Esophagus muscularis mucosa (tissue), 4 donors: ENCODE measurements at places on chromosomes 5 and 9. TPM values are rescaled to one million over a fixed set of nuclear protein-coding genes. Genes with fewer than 3 reads are reported as not detected.

PCSK5 gene
- total RNA-seq: 37.4 TPM

ARL14EPL gene
- not detected for total RNA-seq

PCDHA4 gene
- 0.83 TPM for total RNA-seq

KCNN2 gene
- total RNA-seq: 10.2 TPM

SLC25A48 gene
- not detected for total RNA-seq

TMEM215 gene
- total RNA-seq: not detected

LVRN gene
- total RNA-seq: 1.3 TPM

CDC42SE2 gene
- 23.7 TPM for total RNA-seq

CARD9 gene
- 4.2 TPM for total RNA-seq

PTCH1 gene
- 15.1 TPM for total RNA-seq

RNF183 gene
- total RNA-seq: not detected

NOXA1 gene
- 4.0 TPM for total RNA-seq

GFPT2 gene
- 32.0 TPM for total RNA-seq

BTNL8 gene
- 0.58 TPM for total RNA-seq

DIAPH1 gene
- total RNA-seq: 53.0 TPM

ENTPD2 gene
- total RNA-seq: 1.2 TPM

GRCh38 chr5:110115503-110115902 lies 425.8 kb downstream of the MAN2A1 start:
- no peak for DNase-seq

- no peak for DNase-seq
Observed at GRCh38 chr5:172713113-172713808, 57.7 kb downstream of the DUSP1 start.

DNA sequence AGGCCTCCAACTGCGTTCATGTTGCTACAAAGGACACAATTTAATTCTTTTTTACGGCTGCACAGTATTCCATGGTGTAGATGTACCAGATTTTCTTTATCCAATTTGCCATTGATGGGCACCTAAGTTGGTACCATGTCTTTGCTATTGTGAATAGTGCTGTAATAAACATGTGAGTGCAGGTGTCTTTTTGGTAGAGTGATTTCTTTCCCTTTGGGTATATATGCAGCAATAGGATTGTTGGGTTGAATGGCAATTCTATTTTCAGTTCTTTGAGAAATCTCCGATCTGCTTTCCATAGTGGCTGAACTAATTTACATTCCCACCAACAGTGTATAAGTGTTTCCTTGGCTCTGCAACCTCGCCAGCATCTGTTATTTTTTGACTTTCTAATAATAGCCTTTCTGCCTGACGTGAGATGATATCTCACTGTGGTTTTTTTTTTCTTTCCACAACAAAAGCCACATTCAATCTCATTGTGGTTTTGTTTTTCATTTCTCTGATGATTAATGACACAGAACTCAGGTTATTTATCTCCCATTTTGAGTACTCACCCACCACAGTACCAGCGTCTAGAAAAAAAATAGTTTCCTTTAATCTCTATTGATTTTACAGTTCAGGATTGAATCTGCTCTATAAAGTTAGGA lies 21.9 kb downstream of the ARRDC3 start:
- no peak for DNase-seq

DNA sequence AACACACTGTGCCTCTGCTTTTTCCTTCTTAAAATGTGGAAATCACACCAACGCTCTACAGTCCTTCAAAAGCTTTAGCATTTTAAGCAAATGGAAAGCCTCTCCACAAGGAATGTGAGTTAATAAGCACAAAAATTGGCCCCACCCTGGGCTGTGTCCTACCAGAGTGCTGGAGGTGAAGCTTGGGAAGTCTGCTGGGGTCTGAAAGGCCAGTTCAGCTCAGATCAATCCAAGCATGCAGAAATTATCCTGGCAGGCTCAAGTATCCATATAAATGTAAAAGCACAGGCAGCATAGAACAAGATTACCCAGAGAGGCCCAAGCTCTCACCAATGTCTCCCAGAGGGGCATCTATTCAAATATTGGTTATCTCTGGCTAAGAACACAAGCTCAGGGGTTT lies 98.5 kb downstream of the ESM1 start:
- DNase-seq: no peak

- DNase-seq: no peak
Observed at GRCh38 chr5:136781464-136781863, 416.1 kb upstream of the TRPC7 start.

DNA sequence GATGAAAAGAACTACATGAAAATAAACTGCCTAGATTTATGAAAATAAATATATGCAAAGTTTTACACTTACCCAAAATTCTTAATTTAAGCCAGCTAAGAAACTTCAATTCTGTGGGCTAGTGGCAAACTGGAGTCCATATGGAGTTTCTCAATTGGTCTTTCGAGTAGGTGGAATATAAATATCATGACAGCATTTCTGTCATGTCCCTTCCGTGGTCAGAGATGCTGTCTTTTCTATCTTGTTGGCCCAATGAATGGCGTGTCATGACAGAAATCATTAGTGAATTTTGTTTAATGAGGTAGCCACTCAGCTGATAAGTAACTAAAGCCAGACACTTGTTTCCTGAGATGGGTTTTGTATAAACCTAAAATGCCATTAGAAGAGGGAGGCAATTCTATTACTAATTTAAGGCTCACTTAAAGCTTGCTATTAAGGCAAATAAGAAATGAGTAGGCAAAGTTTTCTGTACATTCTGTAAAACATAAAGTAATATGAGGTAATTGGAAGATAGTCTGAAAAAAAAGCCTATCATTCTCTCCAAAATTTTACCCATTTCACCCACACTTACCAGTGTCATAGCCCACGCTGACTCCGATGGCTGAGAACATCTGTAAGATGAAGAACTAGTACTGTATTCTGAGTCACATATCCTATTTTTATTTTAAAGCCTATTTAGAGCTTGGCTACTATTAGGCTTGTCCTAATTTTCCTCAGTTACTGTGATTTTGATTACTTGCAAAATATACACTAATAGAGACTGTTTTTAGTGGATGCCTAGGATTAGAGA lies 419.3 kb upstream of the MEF2C start:
- no peak for DNase-seq

DNA sequence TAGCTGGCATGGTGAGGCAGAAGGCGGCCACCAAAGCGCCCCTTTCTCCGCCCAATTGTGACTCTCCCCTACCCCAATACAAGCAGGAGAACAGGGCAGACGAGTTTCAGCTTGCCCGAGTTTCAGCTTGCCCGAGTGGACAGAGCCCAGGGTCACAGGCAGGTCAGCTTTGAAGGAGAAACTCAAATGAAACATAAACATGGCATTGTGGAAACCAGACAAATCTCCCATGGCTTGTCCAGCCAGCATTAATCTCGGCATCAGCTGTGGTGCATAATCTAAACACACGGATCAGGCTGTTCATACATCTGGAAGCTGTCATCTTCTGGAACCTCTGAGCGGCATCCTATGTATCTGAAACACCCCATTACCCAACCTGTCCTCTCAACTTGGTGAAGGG lies 16.9 kb downstream of the PTCH1 start:
- no peak for DNase-seq

DNA sequence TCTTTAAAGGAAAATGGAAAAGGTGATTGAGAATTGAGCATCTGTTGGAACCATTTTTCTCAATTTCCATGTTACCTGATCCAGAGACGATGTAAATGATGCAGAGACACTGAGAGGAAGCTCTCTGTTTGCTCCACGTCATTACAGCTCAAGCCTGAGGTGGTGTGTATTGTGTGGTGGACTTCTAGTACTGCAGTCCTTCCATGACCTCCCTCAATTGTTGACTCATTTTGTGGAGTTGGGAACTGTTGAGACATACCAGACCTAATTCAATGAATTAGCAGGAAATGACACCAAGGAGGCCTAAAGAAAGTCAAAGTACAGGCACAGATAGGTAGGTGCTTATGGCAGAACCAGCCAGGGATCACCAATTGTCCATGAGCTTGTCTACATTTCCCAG lies 15.6 kb upstream of the LVRN start:
- no peak for DNase-seq

GRCh38 chr5:108749128-108749861 lies 1.6 kb downstream of the FER start:
- no peak for DNase-seq

- DNase-seq: no peak
Observed at GRCh38 chr5:67902497-67902830, 313.1 kb upstream of the PIK3R1 start.

DNA sequence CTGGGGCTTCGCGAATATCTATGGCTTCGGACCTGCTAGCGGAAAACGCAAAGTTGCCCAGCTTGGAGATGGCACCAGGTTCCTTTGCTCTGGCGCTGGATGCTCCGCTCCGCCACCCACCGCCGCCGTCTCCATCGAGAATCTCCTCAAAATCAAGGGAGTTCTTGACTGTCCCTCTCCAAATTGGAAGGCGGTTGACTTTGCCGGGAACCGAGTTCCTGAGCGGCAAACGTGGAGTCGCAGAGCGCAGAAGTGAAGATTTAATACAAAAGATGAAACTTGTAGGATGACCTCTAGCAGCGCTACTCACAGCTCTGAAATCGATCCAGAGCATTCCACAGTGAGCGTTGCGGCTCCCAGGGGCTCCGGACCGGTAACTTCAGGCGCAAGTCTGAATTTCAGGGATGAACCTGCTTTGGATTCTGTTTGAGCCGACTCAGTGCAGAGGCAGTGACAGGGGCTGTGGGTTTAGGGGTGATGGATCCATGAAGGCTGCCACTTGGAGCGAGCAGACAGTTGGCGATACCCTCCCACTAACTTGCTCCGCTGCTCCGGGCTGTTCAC lies 1641.5 kb upstream of the C9orf72 start:
- DNase-seq: no peak

GRCh38 chr5:39314591-39314990 lies 49.7 kb downstream of the C9 start:
- DNase-seq: no peak

- no peak for DNase-seq
Observed at GRCh38 chr5:10102706-10103497, 146.8 kb downstream of the ATPSCKMT start.

- no peak for DNase-seq
Observed at GRCh38 chr9:38682713-38683112, 37.2 kb downstream of the FAM240B start.

DNA sequence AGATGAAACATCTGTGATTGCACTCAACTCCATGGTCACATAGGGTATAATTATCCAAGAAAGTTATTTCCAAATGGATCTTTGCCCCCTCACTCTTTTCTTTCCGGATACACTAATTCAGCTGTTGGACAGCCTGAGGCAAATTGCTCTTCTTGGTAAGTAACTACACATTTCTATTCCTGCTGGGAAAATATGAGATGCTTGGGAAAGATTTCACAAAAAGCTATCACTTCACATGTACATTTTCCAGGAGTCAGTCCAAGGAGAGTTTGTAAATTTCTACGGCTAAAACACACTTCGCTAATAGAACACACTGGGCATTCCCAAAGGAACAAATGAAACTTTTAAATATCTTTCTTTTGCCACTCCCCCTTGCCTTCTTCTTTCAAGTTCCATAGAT lies 123.0 kb upstream of the GRIA1 start:
- no peak for DNase-seq

DNA sequence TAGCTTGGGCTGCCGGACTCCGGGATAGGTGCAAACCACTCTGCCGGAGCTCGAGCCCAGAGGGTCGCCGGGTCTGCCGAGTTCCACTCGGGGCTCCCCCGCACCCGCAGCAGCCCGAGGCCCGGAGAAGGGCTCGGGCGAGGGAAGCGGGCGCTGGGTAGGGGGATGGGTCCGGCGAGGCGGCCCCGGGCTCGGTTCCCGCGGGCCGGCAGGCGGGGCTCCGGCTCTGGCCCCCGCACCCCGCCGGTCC lies 507 bp downstream of the RICTOR start:
- DNase-seq: no peak

- DNase-seq: no peak
Observed at GRCh38 chr5:159883522-159883950, 32.7 kb upstream of the ADRA1B start.

DNA sequence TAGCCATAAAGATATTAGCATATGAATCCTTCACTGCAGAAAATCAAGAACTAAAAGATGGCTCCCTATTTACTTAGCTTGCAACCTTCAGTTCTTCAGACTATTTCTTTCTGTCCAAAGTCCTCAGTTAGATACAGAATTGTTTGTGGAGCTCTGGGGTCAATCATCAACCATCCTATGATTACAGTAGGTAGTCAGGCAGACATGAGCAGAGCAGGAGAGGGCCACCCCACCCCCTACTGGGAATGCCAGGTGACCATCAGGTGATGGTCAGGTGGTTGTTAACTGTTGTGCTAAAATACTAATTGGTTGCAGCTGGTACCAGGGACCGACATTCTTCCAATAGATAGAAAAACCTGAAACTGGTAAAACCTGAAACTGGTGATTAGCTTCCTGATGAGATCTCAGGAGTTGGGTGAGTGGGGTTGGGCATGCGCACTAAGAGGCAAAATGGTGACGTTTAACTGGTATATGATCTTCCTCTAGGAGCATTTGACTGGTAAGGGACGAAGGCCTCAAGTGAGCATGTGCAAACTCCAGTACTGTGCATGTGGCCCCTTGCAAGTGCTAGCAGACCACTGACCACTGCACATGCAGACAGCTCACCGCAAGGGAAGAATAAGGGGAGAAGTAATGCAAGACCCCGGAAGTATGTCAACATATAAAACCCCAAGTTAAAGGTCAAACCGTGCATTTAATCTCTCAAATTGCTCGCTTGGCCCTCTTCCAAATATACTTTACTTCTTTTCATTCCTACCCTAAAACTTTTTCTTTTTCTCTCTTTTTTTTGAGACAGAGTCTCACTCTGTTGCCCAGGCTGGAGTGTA lies 13.6 kb downstream of the C9orf57 start:
- DNase-seq: no peak

GRCh38 chr5:152427721-152428120 lies 22.6 kb upstream of the NMUR2 start:
- no peak for DNase-seq

- no peak for DNase-seq
Observed at GRCh38 chr5:72760259-72760658, 56.2 kb upstream of the TNPO1 start.

DNA sequence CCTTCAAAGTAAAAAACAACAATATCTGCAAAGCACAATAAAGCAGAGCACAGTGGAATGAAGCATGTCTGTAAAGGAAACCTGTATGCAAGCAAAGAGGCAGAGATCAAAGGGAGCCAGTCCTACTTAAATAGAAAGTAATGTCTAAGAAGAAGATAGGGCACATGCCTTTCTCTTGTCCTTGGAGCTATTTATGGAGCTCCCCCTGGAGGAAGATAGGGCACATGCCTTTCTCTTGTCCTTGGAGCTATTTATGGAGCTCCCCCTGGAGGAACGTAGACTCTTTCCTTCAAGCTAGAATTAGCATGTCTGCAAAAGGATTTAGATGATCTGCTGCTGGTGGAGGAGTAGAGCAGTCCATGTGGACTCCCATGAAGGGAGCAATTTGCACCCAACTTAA lies 168.1 kb upstream of the RASEF start:
- DNase-seq: no peak

- no peak for DNase-seq
Observed at GRCh38 chr9:33662871-33663270, 132.5 kb upstream of the PRSS3 start.

GRCh38 chr5:127373858-127374491 lies 83.4 kb downstream of the MEGF10 start:
- DNase-seq: no peak

GRCh38 chr5:78424665-78425064 lies 64.2 kb downstream of the SCAMP1 start:
- no peak for DNase-seq

- DNase-seq: no peak
Observed at GRCh38 chr5:179974946-179975712, 67.4 kb upstream of the TBC1D9B start.

- no peak for DNase-seq
Observed at GRCh38 chr9:38406476-38407186, 14.1 kb downstream of the ALDH1B1 start.
